ENCODE measurements at places on chromosomes 7 and 10.

GRCh38 chr7:4774658-4775249 is 669 bp upstream of the AP5Z1 start:
- DNase-seq, result peak; percentile 65

GRCh38 chr10:21889477-21890275 is 113.9 kb downstream of the DNAJC1 start:
- no peak for DNase-seq

DNA sequence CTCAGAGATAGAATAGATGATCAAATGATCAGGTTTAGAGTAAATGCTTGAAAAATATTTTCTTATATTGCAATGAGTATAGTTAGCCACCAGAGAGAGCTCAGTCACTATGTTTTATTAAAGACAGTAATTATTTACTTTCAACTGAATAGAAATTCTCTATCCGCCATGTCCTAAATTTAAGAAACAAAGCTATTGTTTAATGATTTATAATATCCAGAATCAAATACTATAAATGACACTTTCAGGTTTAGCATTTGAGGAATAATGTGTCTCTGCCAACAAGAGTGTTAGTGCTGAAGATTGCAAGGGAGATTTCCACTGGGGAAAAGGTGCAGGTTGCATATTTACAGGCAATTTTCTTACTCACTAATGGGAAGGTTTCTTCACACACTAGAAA is 184.7 kb downstream of the DGKB start:
- peak; percentile 45 for DNase-seq

DNA sequence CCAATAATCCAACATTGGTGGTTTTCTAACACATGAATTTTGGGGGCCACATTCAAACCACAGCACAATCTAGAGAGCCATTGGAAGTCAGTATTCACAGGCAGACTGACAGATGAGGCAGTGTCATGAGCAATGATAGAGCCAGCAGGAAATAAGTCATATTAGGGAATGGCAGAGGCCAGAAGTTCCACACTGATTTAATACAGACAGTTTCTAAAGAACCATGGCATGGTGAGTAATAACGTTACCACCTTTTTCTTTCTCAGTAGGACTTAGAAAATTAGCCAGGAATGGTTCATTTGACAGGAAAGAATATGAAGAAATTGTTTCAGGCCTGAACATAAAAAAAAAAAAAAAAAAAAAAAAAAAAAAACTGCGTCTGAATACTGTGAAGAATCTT is 210.3 kb downstream of the GPAM start:
- peak; percentile 25 for DNase-seq

DNA sequence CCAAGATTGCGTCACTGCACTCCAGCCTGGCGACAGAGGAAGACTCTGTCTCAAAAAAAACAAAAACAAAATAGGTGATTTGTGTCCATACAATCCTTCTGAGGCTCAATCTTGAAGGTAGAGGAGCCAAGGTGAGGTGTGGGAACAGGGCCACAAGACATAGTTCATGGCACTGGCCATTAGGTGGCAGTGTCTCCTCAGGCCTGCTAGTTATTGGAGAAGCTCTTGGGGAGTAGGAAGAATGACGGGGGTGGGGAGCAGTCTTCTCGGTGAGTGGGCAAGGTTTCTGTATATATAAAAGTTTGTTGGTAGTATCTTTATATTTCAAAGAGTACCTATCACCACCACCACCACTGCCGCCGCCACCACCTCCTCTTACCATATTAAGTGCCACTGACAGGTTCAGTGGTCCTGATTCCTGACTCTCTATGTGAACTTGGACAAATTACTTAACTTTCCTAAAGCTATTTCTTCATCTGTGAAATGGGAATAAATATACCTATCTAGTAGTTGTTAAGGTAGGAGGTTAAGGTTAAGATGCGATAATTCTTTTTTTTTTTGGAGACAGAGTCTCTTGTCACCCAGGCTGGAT is 24.0 kb downstream of the CCSER2 start:
- peak; percentile 59 for DNase-seq

GRCh38 chr10:14116837-14117236 is 213.9 kb downstream of the FRMD4A start:
- DNase-seq, result no peak

DNA sequence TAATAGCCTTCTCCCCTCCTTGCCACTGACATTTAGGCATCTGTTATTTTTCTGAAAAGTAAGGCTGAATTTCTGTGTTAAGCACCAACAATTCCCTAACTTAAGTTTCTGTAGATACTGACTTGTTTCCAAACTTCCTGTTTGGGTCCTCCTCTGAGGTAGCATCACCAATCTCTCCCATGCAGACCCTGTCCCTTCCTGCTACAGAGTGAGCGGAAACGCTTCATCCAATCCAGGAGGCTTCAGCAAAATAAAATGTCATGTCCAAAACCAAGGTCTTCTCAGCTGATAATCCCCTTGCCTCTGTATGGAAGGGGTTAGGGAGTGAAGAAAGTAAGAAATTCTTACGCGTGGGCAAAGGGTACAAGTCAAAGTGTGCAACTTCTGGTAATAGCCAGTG is 29.9 kb downstream of the XPNPEP1 start:
- no peak for DNase-seq

DNA sequence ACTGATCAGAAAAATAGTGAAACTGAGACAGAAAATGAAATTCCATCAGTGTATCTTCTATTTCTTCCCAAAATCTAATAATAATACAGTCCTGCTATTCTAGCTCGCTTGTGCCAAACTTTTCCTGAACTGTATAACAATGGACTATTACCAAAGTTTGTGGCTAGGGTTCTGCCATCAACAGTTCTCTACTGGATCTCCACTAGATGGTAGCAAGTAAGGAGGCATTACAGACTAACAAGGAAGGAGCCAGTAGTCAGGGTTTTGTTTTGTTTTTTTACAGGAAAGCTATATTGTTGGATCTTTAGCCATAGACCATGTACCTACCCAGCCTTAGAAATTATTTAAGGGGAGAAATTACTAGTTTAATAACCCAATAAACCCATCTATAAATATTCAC is 10.8 kb downstream of the MTERF1 start:
- DNase-seq, result no peak

DNA sequence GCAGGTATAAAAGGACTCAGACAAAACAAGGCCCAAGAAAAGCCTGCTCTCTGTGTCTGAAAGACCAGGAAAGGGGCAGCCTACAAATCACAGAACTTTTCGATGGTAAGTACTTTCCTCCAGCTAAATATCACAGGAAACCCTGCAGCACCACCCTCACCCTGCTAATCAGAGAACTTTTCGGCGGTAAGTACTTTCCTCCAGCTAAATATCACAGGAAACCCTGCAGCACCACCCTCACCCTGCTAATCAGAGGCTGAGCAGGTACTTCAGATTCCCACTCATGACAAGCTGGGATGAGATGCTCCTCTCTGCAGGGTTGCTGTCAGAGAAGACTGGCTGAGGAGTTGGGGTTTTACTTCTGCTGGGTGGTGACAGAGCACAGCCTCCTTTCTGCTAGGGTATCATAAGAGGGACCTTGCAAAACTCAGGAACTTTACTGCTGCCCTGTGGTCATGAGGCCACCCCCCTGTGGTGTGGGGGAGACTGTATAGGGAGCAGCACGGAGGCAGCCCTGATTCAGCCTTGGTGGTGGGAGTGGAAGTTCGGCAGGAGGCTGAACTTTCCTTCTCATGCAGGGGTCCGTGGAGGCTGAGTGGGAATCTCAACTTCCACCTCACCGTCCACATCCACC is 7.2 kb downstream of the WDR37 start:
- no peak for DNase-seq

DNA sequence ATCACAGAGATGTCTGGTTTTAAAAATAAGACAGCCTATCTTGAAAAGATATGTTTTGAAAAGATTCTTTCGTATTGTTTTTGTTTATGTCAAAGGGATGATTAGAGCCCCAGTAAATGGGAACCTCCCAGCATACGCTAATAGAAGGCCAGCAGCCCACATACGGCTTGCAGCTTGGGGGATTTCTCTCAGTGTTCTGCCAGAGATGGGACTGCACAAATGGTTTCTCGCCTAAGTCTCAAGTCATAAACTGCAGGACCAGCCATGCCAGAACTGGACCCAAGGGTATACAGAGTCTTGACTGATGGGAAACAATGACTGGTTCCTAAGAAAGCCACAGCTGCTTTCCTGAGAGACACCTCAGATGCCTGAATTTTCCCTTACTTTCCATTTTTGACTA is 306.9 kb upstream of the DGKB start:
- DNase-seq, result no peak

- peak; percentile 43 for DNase-seq
Observed at GRCh38 chr7:13846386-13846785, 143.1 kb downstream of the ETV1 start.

- peak; percentile 23 for DNase-seq
Observed at GRCh38 chr7:43071604-43072003, 40.8 kb upstream of the HECW1 start.

DNA sequence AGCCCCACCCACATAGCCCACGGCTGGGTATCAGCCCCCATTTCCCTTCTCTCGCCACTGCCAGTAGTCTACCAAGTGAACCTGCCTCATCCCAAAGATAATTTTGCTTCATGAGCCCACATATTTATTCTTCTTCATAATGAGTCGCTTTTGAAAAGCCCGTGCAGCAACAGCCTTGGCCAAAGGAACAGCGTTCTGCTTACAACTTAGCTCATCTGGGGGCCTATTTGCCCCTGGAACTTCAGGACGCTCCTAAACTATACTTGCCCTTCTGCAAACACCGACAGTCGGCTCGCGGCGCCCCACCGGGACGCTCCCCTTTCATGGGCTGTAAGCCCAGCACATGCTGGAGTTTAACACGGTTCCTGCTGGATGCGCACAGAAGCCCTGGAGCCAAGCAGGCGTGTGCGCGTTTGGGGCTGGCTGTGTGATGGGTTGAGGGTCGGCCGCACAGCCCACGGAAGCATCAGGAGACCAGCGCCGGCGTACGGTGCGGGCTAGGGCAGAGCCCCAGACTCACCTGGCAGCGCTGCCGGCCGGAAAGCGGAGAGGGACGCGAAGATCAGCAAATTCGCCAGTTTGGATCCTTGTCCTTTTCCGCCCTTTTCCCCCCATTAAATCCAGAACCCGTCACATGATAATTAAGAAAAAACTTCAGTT is 370 bp downstream of the TMEM60 start:
- no peak for DNase-seq

DNA sequence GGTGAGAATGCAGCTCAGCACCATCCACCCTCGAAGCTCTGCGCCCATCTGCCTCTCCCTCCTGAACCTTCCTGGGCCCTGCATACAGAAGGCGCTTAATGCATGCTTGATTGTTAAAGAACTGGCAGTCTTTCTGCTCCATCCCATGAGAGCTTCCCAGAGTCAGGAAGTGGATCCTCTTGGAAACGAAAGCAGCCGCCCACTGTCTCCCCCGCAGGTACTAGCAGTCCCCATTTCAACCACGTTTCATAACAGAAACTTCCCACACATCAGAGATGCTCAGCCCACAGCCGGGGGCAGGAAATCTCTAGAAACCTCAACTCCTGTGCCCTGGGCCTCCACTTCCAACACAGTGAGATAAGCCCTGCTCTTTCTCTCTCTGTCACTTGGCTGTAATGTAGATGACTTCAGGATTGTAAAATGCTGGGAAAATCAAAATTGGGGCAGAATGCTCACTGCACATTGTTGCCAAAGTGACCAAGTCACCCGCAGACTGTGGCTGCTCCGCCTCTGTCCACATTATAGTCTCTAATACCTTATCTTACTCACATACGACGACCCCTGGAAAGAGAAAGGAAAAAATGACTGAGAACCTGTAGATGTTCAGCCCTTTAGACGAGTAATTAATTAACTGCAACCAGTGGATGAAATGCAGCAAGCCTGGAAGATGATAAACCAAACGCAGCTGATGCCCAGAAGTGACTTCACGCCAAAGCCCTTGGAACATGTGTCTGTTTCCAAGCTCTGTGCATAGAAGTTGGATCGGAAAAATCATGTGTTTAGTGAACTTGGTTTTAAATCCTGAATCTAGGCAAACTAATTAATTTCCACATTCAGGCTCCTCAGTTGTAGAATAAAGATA is 28.5 kb downstream of the GSDME start:
- DNase-seq, result peak; percentile 60

- no peak for DNase-seq
Observed at GRCh38 chr10:75101416-75102251, 9.8 kb upstream of the SAMD8 start.

DNA sequence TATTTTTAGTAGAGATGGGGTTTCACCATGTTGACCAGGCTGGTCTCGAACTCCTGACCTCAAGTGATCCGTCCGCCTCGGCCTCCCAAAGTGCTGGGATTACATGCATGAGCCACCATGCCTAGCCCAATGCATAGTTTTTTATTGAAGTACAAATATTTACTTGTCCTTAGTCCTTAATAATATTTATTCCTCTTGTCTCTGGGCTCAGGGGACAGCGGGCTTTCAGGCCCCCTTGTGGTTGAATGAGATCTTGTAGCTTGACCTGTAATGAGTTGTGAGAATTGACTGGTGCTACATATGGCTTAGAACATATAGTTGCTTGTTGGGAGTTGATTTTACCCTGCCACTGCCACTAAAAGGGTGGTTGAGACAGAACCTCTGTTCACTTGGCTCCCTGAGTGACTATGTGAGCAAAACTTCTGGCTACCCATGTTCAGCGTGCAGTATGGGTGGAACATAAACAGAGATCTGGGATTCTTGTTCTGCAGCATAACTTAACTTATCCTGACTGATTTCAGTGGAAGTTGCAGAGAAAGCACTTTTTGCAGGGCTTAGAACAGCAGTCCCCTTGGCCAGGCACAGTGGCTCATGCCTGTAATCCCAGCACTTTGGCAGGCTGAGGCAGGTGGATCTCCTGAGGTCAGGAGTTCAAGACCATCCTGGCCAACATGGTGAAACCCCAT is 14.9 kb downstream of the CCL26 start:
- DNase-seq, result peak; percentile 32

DNA sequence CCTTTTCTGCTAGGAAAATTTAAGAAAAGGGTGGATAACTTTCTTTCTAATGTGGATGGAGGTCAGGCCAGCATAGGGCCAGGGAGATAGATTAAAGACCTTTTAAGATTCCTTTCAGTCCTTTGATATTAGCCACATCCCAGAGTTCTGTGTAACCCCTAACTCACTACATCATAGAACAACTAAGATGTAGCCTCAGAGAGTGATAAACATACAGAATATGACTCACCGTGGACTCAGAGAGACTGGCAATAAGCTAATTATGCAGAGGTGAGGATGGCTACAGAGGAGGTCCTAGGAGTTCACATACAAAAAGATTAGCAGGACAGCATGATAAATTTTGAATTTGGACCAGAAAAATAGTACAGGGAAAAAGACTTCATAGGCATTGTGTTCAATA is 141.0 kb downstream of the AOAH start:
- peak; percentile 46 for DNase-seq

GRCh38 chr10:132860532-132860931 is 74.6 kb upstream of the NKX6-2 start:
- DNase-seq, result no peak

GRCh38 chr7:134434701-134435100 is 24.2 kb downstream of the AKR1B1 start:
- no peak for DNase-seq

DNA sequence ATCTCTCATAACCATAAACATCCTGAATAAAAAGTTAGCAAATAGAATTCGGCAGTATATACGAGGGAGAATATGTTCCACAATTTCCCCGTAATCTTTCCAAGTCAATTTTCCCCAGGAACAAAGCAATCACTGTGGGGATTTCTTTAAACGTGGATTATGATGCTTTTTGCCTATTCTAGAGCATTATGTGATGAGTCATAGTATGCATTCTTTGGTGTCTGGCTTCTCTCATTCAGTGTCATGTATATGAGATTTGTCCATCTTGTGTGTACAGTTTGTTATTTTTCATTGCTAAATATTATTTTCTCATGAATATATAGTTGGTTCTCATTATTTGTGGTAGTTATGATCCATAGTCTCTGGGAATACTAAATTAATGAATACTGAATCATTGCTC is 9.9 kb upstream of the OR9A4 start:
- DNase-seq, result no peak
